Muscle of arm (tissue), 14 donors: ENCODE measurements at places on chromosomes 16 and 17.

- no peak for DNase-seq
These were observed 38.8 kb downstream of the TMC6 start for GRCh38 chr17:78089576-78090281.

GRCh38 chr17:61128661-61129115, 271.0 kb upstream of the TBX2 start:
- peak; percentile 51 for DNase-seq

- no peak for DNase-seq
These were observed 6.3 kb upstream of the SLC38A8 start for GRCh38 chr16:84048871-84049270.

DNA sequence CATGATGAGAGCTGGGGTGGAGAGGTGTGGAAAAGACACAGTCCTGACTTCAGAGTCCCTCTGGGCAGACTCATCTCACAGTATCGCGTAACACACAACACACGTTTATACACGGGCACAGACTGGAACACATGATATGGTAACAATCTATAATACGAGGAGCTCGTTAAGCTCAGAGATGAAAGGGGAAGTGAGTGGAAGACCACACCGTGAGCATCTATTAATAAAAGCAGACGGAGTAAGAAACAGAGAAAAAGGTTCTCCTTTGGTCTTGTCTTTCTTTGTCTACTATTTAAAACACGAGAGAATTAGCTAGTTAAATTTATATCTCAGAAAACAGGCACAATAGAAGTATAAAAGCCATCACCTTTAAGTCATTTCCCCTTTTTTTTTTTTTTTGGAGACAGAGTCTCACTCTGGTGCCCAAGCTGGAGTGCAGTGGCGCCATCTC, 13.5 kb downstream of the ANKRD11 start:
- no peak for DNase-seq

DNA sequence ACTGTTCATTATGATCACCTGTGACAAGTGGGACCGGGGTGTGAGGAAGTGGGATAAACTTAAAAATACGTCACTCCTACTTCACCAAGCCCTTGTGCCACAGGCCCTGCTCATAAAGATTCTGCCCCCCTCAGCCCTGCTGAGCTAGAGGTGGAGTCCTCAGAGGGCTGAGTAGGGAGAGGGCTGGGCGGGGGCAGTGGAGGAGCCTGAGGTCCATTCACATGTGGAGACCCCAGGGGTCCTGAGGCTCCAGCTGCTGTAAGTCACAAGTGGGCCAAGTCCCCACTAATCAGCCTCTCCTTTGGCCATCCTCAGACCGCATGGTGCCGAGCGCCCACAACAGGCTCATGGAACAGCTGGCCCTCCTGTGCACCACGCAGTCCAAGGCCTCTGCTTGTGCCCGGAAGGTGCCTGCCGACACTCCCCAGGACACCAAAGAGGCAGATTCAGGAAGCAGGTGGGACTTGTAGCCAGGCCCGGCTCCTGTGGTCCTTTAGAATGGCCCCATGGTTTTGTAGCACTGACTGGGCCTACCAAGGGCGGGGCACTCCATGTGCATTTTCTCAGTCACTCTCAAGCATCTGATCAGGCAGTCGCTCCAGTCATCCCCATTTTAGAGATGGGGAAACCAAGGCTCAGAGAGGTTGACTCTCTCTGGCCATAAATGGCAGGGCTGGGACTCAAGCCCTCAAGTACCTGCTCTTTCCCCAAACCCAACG, 10.4 kb downstream of the DNAAF8 start:
- DNase-seq, result no peak

DNA sequence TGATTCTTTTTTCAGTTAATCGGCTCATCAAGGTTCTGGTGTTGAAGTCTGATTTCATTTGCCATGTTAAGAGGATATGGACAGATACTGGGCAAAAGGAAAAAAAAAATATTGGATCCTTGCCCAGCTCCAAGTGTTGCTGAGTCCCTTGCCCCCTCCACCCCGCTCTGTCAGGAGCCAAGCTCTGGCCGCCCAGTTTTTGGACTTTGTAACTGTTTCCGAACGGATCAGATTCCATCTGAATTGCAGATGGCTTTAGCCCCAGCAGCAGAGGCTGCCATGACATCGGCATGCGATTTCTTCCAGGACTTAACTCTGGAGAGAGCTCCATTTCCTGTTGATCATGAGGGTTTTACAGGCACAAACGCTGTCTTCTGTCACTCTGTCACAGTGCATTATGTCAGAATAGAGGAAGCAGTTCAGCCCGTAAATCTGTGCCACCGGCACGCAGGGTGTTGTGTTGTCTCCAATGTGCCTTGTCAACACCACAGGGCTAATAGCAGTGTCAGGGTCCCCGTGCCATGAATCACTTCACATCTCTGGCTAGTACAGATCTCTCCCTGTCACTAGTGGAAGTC, 615.6 kb downstream of the MAF start:
- peak; percentile 69 for DNase-seq

DNA sequence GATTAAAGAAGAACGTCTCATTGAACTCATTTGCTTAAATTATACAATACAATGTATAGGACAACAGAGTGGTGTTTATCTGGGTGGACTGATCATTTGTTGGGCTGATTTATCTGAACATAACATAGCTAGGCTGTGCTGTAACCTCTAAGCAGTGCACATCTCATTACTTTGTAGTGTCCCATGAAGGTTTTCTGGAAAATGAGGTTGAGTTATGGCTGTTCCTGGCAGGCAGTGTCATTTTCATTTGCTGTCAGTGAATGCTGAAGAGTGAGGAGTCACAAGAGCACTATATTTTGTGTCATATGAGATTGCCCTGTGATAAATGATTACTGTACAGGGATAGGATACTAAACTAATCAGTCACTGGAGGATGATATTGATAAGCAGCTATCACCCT, 340.2 kb downstream of the HS3ST3B1 start:
- DNase-seq, result no peak

DNA sequence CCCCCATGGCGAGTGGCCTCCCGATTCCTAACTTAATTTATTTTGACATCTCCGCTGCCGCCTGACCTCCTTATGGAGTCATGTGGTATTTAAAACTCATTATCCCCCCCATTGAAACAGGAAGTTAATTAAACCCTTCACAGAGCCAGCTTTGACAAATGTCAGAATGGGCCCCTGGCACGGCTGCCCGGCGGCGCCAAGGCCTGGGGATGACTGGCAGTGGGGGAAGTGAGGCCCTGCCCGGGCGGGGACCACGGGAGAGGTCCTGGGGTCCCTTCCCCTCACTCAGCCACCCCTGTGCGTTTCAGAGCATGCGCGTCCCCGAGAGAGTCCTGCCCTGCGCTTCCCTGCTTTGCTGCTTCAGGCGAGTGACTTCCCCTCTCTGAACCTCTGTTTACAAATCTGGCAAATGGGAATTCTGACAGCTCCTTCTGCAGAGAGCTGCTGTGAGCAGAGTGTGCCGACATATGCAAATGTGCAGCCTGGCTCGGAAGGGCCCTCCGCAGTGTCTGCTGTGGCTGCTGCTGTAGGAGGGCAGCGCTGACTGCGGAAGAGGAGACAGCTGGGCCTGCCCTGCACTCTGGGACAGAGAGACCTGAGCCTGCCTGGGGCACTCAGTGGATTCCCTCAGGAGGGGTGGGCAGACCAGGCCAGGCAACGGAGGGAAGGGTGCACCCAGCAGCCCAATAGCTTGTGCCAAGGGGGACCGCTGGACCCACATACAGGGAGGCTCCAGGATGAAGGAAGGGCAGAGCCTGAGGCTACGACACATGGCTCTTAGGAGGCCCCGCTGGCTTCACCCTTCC, 4.4 kb upstream of the ZFPM1 start:
- no peak for DNase-seq

- DNase-seq, result no peak
These were observed 29.3 kb downstream of the MARF1 start for GRCh38 chr16:15613676-15614075.

- DNase-seq, result no peak
These were observed 1.9 kb downstream of the TSEN54 start for GRCh38 chr17:75518201-75518600.

GRCh38 chr16:25395528-25395927, 137.9 kb upstream of the ZKSCAN2 start:
- no peak for DNase-seq

DNA sequence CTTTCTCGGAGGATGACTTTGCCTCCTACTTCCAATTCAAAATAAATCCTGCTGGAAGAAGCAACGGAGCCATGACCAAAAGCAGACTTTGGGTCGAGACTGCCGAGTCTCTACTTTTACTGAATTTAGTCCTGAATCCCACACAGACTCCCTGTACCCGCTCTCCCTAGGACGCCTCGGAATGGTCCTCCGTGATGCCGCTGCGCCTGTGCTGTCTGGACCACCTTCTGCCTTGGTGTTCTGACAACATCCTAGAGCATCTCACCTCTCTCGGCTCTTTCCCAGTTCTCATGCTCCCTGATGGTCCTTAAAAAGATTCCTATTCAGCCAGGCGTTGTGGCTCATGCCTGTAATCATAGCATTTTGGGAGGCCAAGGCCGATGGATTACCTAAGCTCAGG, 181.1 kb upstream of the HSBP1 start:
- no peak for DNase-seq

DNA sequence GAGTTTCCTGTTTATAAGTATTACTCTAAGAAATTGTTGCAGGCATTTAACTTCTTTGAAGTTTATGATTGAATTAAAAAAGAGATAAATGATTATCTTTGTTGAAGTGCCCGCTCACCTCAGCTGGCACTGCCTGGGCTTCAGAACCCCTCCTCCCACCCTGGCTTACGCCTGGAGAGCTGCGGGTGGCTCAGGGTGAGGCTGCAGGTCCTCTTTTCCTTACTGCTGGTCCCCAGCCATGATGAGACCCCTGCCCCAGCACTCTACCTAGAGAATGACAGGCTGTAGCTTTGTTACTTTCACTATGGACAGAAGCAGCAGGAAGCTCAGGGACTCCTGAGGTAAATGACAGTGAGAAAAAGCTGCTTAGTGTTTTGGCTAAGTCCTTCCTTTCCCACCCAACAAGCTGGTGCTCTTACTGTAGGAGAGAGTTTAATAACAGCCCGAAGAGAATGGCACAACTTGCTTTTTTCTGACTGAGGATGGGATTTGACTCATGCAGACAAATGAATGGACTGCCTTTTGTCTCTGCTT, 62.1 kb downstream of the EPN2 start:
- no peak for DNase-seq

DNA sequence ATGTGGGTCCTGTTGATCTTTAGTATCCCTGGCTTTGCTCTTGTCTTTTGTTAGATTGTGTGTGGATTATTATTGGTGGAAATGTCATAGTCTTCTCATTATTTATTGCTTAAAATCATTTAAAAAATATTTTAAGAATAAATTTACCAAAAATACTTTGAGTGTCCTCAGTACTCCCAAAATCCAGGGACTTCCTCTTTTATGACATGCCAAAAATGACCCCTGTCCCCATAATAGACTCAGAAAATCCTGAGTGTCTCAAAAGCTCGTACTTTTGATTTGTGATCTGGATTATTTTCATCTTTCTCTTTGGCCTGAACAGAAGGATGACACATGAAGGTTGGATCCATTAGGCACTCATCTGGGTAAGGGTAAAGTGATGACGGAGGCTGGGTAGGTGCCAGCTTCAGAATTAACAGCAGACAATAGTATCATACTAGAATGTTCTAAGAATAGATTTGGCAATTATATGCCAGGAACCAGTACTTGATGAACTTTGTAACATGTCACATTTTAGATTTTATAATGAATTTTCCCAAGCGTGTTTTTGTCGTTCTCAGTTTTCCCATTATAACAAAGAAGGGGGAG, 602.2 kb upstream of the CDH8 start:
- no peak for DNase-seq

DNA sequence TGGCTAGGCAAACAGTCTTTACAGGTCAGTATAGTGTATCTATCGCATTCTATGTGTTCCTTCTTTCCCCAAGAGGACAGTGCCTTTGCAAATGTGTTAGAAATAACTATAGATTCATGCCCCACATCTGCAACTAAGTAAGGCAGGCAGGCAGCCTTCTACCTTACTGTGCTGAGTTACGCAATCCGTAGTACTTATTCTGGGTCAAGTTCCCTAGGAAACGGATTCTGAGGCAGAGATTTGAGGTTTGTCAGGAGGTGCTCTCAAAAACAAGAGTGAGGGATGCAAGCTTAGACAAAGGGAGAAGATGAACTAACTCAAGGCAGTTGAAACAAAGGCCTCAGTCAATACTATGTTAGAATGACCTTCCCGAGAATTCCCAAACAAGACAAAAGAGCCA, 12.7 kb upstream of the ANKFY1 start:
- DNase-seq, result no peak

DNA sequence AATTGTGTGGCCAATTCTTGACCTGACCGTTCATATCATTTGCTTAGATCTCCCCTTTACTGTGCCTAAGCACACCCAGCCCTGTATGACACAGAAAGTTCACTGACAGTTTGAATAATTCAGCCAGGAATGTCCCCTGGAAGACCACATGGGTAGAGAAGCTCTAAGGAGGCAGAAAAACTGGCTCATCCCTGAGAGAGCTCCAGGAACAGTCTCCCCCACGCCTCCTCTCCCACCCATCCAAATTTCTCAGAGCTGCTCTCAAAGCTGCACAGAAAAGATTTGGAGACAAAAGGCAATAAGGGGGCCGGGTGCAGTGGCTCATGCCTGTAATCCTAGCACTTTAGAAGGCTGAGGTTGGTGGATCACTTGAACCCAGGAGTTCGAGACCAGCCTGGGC, 11.2 kb downstream of the PRAC1 start:
- DNase-seq, result no peak

DNA sequence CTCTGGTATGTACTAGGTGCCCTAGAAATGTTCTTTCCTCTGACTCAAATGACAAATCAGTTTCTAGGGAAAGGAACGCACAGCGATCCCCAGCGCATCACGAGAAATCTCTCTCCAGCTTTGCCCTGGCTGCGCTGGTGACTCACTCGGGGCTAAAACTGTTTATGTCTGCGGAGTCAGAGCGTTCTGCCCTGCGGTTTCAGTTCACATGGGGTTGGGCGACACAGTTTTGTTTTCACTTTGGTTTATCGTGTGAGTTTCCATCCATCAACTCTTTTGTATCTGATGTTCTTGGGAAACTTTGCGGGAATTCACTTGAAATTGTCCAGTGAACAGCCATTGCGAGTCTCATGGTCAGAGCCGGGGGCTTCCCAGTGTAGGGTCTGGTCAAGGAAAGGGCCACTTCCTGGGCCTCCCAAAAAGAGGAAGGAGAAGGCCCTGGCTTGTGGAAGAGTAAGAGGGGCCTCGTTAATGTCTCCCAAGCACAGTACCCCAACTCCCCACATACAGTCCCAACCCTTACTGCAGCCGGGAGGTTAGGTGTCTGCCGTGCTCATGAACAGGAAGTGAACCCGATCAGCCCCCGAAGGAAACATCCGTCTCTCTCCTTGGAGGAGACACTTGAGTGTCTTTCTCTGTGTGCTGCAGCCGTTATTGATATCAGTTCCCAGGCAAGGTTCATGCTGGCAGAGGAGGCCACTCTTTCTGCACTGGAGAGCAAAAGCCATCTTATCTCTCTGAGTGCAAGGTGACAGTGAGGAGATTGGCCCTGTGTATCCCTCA, 643.2 kb downstream of the WWOX start:
- no peak for DNase-seq

GRCh38 chr16:56400458-56400857, 24.9 kb downstream of the AMFR start:
- DNase-seq, result no peak

DNA sequence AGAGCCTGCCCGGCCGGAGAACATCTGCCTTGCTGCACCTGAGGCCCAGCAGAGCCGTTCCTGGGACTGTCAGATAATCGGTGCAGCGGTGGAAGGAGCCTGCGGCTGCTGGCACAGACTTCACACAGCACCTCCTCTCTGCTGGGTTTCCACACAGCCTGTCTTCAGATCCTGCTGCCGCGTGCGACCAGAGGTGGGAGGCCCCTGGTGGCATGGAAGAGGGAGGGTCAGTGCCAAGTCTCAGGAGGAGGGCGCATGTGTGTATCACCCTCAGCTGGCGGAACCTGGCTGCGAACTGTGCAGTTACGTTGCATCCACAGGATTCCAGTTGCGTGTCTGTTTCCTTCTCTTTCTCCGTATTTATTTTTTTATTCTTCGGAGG, 3.3 kb downstream of the CDK5R1 start:
- no peak for DNase-seq
